Fibroblast of mammary gland (primary cell): ENCODE measurements at places on chromosomes 7 and 10.

- DNase-seq, result no peak
Measured at GRCh38 chr10:100781145-100781665, 35.8 kb downstream of the PAX2 start.

DNA sequence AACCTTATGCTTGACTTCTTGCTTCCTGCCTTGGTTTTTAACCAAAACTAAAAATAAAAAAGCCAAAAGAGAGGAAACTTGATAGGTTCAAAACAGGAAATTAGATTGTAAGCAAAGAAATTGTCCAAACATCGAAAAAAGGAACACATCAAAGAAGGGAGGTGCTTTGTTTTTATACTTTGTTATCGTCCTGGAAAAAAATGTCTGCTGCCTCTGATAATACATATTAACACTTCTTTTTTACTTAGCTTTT is 286.6 kb upstream of the C7orf33 start:
- no peak for DNase-seq

GRCh38 chr10:61751599-61751998 is 88.9 kb downstream of the CABCOCO1 start:
- no peak for DNase-seq

GRCh38 chr7:92809397-92809759 is 27.0 kb downstream of the CDK6 start:
- no peak for DNase-seq

GRCh38 chr10:50473756-50474155 is 150.0 kb downstream of the SGMS1 start:
- no peak for DNase-seq

- DNase-seq, result no peak
Measured at GRCh38 chr10:102763037-102763607, 19.4 kb downstream of the WBP1L start.

GRCh38 chr7:41098846-41099245 is 604.0 kb downstream of the INHBA start:
- DNase-seq, result no peak

GRCh38 chr7:26760501-26760900 is 103.9 kb downstream of the SKAP2 start:
- DNase-seq, result no peak
